ENCODE measurements at places on chromosomes 4 and X. TPM values are rescaled to one million over a fixed set of nuclear protein-coding genes. Genes with fewer than 3 reads are reported as not detected.
A peak's percentile ranks its signal among the peaks of the same experiment; 100 is the strongest.

- H3K4me3 ChIP-seq, result no peak overlapping the region
- no peak overlapping the region for H3K27ac ChIP-seq
- H3K4me1 ChIP-seq, result peaks cover 7% of the 10 kb centered on the region
- no peaks in the 10 kb centered on the region for H3K36me3 ChIP-seq
- H3K27me3 ChIP-seq, result peaks cover 1% of the 10 kb centered on the region
These were observed 115.2 kb upstream of the OTUD4 start for GRCh38 chr4:145295547-145295946.

DNA sequence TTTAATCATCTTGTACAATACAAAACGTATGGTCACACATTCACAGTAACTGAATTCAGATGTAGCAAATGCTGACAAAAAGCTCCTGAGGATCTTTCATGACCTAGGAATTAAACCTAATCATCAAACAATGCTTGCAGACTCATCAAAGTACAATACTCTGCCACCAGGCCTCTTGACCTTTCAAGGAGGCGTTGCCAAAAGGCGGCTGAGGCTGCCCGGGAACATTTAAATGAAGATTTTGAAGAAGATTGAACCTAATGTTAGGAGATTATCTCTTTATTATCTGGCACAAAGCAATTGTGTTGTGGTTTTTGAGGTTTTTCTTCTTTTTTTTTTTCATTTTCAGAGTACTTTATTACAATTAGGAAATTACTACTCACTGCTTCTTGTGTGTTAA lies 340.5 kb downstream of the GALNTL6 start:
- DNase-seq, result no peak
- no peak overlapping the region for H3K27ac ChIP-seq
- H3K4me3 ChIP-seq, result no peak overlapping the region
- H3K27me3 ChIP-seq, result no peaks in the 10 kb centered on the region
- no peaks in the 10 kb centered on the region for H3K36me3 ChIP-seq
- H3K4me1 ChIP-seq, result no peaks in the 10 kb centered on the region

GRCh38 chr4:36128689-36129088 lies 115.6 kb downstream of the ARAP2 start:
- no peaks in the 10 kb centered on the region for H3K36me3 ChIP-seq
- no peak for DNase-seq
- peaks cover 11% of the 10 kb centered on the region for H3K4me1 ChIP-seq
- no peak overlapping the region for H3K27ac ChIP-seq

- no peak overlapping the region for H3K27ac ChIP-seq
- H3K4me3 ChIP-seq, result no peak overlapping the region
- no peak for DNase-seq
These were observed 371.9 kb upstream of the NWD2 start for GRCh38 chr4:36872679-36873078.

DNA sequence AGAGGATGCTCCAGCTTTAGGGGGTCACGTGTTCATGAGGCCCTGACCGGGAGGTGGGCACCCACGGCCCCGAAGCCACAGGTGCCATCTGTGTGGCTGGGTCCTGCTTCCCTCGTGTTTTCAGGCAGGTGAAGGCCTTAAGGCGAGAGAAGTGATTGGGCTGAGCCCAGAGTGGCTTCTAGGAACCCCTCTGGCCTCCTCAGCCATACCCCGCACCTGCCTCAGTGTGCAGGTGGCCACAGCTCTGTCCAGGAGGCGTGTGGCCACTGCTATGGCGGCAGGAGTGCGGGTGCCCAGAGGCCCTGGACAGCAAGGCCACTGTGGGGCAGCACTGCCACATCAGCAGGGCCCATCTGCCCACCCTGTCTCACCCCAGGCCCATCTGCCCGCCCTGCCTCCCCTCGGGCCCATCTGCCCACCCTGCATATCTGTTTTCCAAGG lies 25.0 kb downstream of the NKX1-1 start:
- no peaks in the 10 kb centered on the region for H3K4me1 ChIP-seq
- no peaks in the 10 kb centered on the region for H3K27me3 ChIP-seq
- no peak overlapping the region for H3K27ac ChIP-seq
- H3K4me3 ChIP-seq, result no peak overlapping the region
- peak; percentile 82 for DNase-seq

GRCh38 chr4:167100120-167100519 lies 134.2 kb downstream of the SPOCK3 start:
- H3K36me3 ChIP-seq, result no peaks in the 10 kb centered on the region
- no peak overlapping the region for H3K4me3 ChIP-seq
- DNase-seq, result no peak
- no peaks in the 10 kb centered on the region for H3K4me1 ChIP-seq
- H3K27ac ChIP-seq, result no peak overlapping the region
- peaks cover 3% of the 10 kb centered on the region for H3K27me3 ChIP-seq

- no peaks in the 10 kb centered on the region for H3K36me3 ChIP-seq
- no peak for DNase-seq
- no peak overlapping the region for H3K27ac ChIP-seq
- no peak overlapping the region for H3K4me3 ChIP-seq
- peaks cover under 1% of the 10 kb centered on the region for H3K4me1 ChIP-seq
These were observed 118.1 kb downstream of the ENPP6 start for GRCh38 chr4:184099535-184099966.

DNA sequence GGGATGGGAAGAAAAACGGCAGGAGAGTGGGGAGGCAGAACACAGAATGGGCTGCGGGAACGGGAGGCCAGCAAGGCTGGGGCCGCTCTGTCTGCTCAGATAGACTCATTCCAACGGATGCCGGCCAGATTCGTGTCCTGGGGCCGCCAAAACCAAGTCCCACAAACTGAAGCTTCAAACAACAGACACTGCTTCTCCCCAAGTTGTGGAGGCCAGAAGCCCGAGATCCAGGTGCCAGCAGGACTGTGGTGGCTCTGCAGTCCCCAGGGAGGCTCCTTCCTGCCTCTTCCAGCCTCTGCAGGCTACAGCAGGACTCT lies 100.6 kb downstream of the ADRA2C start:
- H3K4me1 ChIP-seq, result peaks cover 5% of the 10 kb centered on the region
- no peak overlapping the region for H3K27ac ChIP-seq
- no peaks in the 10 kb centered on the region for H3K36me3 ChIP-seq
- peaks cover 34% of the 10 kb centered on the region for H3K27me3 ChIP-seq

GRCh38 chr4:42626629-42627146 lies 30.2 kb downstream of the ATP8A1 start:
- peaks cover 10% of the 10 kb centered on the region for H3K27me3 ChIP-seq
- DNase-seq, result no peak
- H3K4me1 ChIP-seq, result no peaks in the 10 kb centered on the region
- no peaks in the 10 kb centered on the region for H3K36me3 ChIP-seq
- no peak overlapping the region for H3K27ac ChIP-seq

GRCh38 chr4:26356081-26356501 lies 35.3 kb downstream of the RBPJ start:
- H3K4me1 ChIP-seq, result peaks cover 14% of the 10 kb centered on the region
- H3K4me3 ChIP-seq, result no peak overlapping the region
- no peak overlapping the region for H3K27ac ChIP-seq
- H3K36me3 ChIP-seq, result no peaks in the 10 kb centered on the region

DNA sequence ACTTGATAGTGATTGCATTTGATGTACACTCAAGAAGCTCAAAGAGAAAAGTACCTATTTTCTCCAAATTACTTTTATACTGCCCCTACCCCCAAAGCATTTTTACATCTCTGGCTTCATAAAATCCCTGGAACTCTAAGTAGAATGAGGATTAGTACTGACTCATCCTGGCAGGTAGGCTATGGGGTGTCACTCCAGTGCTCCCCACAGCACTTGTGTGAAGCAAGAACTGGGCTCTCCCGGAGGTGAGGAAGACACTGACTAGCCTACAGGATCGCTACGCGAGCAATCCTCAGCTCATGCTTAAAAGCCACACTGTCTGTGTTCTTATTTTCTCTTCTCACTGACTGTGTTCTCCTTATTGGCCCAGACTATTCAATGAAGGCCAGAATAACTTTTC lies 90.4 kb upstream of the NDP start:
- H3K4me3 ChIP-seq, result no peak overlapping the region
- no peaks in the 10 kb centered on the region for H3K4me1 ChIP-seq
- no peaks in the 10 kb centered on the region for H3K27me3 ChIP-seq

- peaks cover 14% of the 10 kb centered on the region for H3K4me1 ChIP-seq
- no peak overlapping the region for H3K4me3 ChIP-seq
- H3K36me3 ChIP-seq, result peaks cover 8% of the 10 kb centered on the region
- H3K27ac ChIP-seq, result no peak overlapping the region
These were observed 421.0 kb downstream of the ADAM29 start for GRCh38 chr4:175339100-175339707.

- DNase-seq, result no peak
- H3K27me3 ChIP-seq, result no peaks in the 10 kb centered on the region
- H3K4me3 ChIP-seq, result no peak overlapping the region
- no peak overlapping the region for H3K27ac ChIP-seq
These were observed 186.3 kb upstream of the FTHL17 start for GRCh38 chrX:31258166-31258565.

GRCh38 chr4:182847576-182848450 lies 69.4 kb downstream of the DCTD start:
- no peak overlapping the region for H3K4me3 ChIP-seq
- H3K4me1 ChIP-seq, result peaks cover 3% of the 10 kb centered on the region
- peaks cover 6% of the 10 kb centered on the region for H3K27me3 ChIP-seq
- H3K36me3 ChIP-seq, result no peaks in the 10 kb centered on the region
- H3K27ac ChIP-seq, result no peak overlapping the region

- H3K27ac ChIP-seq, result peak overlapping the region; percentile 37
- H3K36me3 ChIP-seq, result peaks cover 4% of the 10 kb centered on the region
- no peak overlapping the region for H3K4me3 ChIP-seq
- H3K27me3 ChIP-seq, result no peaks in the 10 kb centered on the region
These were observed 7.0 kb downstream of the ENOX2 start for GRCh38 chrX:130896026-130896425.

DNA sequence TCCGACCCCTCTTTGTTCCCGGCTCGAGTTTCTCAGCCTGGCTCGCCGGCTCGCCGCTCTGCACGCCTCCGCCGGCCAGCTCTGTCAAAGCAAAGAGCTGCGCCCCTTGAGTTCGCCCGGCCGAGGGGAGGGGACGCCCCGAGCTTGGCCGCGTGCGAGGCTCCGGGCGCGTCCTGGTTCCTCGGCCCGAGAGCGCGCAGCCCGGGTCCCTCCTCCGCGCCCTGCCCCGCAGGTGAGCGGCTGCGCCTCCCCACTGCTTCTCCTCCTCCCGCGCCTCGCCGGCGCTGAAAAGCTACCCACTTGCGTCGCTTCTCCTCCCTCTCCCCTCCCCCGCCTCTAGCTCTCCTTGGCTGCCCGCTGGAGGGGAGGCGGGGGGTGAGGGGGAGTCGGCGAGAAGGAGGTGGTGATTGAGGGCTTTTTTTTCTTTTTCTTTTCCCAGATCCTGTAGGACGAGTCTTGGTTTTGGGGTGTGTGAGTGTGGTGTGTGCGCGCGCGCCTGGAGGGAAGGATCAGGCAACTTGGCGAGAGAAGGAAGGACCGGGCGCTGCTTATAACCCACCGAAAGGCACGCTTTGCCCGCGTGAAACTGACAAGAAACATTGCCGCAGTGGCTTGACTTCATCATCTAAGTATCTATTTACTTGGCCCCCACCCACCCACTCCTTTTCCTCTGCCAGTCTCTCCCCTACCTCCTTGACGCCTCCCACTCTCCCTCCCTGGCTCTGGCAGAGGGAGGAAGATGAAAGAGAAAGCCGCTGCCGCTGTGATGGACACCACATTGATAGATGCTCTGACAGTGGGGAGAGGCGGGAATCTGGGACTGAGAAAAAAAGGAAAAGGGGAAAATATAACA lies at the start of gene LEF1:
TSS of gene LEF1 (minus strand) at position 262 of the 853 bp plus-strand sequence. CDS start 1,165 bp downstream, outside the sequence.
- no peak for DNase-seq
- H3K27me3 ChIP-seq, result peaks cover 52% of the 10 kb centered on the region
- H3K4me1 ChIP-seq, result peaks cover 41% of the 10 kb centered on the region
- H3K27ac ChIP-seq, result no peak within 1 kb of the TSS
- no peaks in the 10 kb centered on the region for H3K36me3 ChIP-seq

GRCh38 chrX:140503714-140504351 lies 1.0 kb downstream of the SOX3 start:
- H3K27me3 ChIP-seq, result peaks cover 74% of the 10 kb centered on the region
- H3K36me3 ChIP-seq, result peaks cover 2% of the 10 kb centered on the region
- no peak overlapping the region for H3K4me3 ChIP-seq
- peak; percentile 91 for DNase-seq

- H3K27ac ChIP-seq, result no peak overlapping the region
- H3K4me3 ChIP-seq, result no peak overlapping the region
- H3K36me3 ChIP-seq, result peaks cover 1% of the 10 kb centered on the region
- H3K27me3 ChIP-seq, result no peaks in the 10 kb centered on the region
- H3K4me1 ChIP-seq, result peaks cover 3% of the 10 kb centered on the region
These were observed 1451.9 kb downstream of the PCDH7 start for GRCh38 chr4:32172086-32172485.

GRCh38 chrX:112816908-112817307 lies 23.7 kb downstream of the AMOT start:
- DNase-seq, result no peak
- no peaks in the 10 kb centered on the region for H3K27me3 ChIP-seq
- no peak overlapping the region for H3K27ac ChIP-seq
- H3K36me3 ChIP-seq, result no peaks in the 10 kb centered on the region
- peaks cover 11% of the 10 kb centered on the region for H3K4me1 ChIP-seq

DNA sequence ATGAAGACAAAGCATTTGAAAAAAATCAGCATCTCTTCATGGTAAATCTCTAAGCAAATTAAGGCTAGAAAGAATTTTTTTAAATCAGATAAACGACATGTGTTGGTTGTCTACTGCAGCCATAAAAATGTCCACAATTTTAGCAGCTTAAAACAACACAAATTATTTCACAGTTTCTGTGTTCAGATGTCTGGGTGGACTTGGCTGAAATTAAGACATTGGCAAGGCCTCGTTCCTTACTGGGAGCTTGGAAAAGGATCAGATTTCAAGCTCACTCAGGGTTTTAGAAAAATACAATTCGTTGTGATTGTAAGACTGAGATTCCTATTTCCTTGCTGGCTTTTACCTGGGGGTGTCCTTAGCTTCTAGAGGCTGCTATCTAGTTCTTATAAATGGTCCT lies 1470.6 kb downstream of the PCDH19 start:
- no peaks in the 10 kb centered on the region for H3K36me3 ChIP-seq

Gene KLHL13
- 0.45 TPM for total RNA-seq

Gene UBE2D3
- 234 TPM for total RNA-seq

Gene RNF175
- 0.62 TPM for total RNA-seq

Gene RASGEF1B
- total RNA-seq, result 2.5 TPM

Gene RPL9
- total RNA-seq, result 809 TPM

Gene USP17L12
- not detected for total RNA-seq

Gene TRAM1L1
- total RNA-seq, result 4.1 TPM

Gene CXCL5
- total RNA-seq, result 0.22 TPM

Gene OTUD6A
- not detected for total RNA-seq

Measured in chondrocyte (in vitro differentiated cells).